ENCODE measurements at places on chromosomes 12 and 14.

- no peak for DNase-seq
Measured at GRCh38 chr14:106613256-106613655, 1086.9 kb downstream of the TMEM121 start.

DNA sequence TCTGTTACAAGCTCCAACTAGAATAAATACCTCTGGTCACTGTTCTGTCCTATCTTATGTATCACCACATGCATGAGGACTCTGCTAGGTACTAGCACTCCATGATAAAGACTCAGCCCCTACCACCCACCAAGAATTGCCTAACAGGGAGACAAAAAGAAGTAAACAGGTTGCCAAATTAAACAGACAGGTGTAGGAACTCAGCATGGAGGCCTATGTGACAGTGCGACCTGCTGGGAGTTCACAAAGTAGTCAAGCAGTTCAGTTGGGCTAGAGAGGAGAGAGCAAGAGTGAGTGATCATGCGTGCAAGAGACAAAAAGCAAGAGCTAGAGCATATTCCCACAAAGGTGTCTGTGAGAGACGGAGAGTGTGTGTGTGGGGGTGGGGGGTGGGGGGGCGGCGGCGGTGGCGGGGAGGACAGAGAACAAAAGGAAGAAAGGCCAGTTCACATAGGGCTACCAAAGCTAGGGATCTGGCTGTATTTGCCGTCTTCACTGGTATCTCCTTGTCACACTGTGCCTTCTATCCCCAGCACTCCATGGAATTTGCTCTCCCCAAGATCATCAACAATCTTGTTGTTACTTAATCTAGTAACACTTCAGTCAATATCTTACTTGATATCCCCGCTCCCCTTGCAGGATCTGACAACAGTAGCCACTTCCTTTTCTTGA is 81.2 kb downstream of the SPPL3 start:
- no peak for DNase-seq

GRCh38 chr14:54148251-54148650 is 191.6 kb upstream of the BMP4 start:
- DNase-seq, result no peak

DNA sequence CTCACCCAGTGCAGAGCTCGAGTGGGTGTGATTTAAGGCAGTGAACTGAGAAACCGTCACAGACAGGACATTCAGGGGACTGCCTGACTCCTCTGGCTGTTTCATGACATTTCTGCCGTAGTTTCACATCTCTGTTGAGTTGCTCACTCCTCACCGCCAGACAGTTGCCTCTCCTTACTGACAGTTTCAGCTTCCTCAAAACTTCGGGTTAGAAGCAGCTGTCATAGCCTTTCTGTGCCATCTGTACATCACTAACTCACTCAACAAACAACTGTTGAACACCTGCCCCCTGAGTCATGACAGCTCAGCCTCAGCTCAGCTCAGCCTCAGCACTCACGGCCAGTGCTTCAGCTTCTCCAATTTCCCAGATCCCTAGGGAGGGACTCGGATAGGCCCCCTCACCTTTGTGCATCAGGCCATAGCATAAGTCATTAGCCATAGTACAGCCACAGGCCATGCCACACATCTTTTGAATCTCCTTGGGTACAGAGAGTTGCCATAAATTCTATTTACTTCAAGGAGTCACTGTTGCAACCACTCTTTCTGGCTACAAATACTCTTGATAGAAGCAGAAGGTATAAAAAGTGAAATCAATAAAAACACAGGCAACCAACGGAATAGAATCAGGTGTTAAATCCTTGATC is 6.2 kb upstream of the SLC15A4 start:
- DNase-seq, result no peak

DNA sequence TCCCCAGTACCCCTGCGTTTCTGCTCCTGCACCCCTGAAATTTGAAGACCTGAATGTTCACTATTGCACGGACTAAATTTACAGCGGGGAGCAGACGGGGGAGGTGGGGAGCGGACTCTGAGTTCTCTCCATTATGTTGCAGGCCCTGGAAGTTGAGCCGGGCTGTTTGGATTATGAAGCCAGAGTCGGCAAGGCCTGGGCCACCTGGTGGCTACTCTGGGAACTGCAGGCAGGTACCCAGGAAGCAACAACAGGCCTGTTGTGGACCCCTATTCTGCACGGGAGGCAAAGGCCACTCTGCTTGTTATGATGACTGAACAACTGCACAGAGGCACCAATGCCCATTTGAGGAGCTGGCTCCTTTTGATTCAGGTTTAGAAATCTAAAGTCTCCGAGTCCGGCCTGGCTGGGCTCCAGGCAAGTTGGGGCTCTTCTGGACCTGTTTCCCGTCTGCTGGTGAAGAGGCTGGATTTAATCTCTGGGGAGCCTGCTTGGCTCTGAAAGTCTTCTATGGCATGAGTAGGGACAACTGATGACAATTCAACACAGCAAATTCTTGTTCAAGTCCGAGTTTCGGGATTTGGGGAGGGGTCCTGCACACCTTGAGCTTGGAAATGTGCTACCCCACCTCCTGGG is 34.1 kb upstream of the FAM181A start:
- peak; percentile 80 for DNase-seq

DNA sequence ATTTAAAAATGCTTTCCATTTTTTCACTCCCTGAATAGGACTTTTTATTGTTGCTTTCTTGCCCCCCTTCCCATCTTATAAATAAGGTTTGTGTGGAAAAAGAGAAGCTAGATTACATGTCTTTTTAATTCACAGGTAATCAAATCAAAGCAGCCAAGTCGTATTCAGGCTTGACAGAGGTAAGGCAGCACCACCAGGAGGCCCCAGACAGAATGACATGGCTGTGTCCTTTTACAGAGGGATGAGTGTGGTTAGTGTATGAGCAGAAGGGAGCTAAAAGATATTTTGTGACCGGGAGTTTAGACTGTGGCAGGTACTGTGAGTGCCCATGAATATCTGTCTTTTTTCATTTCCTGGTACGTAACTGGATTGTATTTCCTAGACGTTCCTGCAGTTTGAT is 596.1 kb downstream of the ETNK1 start:
- peak; percentile 17 for DNase-seq

- no peak for DNase-seq
Measured at GRCh38 chr12:66137937-66138336, 7.4 kb upstream of the LLPH start.

- DNase-seq, result no peak
Measured at GRCh38 chr12:20718294-20718693, 23.2 kb downstream of the SLCO1C1 start.

DNA sequence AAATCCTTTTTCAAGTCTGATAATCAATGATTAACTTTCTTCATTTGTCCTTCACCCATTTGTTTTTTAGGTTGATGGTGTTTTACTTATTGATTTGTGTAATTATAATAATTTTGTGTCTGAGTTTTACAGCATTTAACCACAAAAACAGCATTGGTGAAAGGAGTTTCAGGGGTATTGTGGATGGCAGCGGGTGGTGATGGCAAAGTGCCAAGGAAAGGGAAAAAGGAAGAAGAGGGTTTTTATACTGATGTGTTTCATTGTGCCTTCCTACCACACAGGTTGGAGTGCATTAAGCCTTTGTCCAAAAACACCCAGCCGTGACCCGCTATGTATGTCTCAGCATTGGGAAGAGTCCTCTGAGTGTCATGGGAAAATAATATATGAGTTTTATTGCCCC is 150.3 kb downstream of the DAD1 start:
- DNase-seq, result no peak

GRCh38 chr12:113935459-113935858 is 30.7 kb downstream of the RBM19 start:
- no peak for DNase-seq
